Activated T-helper 1 cell treated with anti-CD3 and anti-CD28 coated beads, Interleukin-2, amount 50 U/mL, for 16 hours (primary cell): ENCODE measurements at places on chromosomes 6 and 20.

DNA sequence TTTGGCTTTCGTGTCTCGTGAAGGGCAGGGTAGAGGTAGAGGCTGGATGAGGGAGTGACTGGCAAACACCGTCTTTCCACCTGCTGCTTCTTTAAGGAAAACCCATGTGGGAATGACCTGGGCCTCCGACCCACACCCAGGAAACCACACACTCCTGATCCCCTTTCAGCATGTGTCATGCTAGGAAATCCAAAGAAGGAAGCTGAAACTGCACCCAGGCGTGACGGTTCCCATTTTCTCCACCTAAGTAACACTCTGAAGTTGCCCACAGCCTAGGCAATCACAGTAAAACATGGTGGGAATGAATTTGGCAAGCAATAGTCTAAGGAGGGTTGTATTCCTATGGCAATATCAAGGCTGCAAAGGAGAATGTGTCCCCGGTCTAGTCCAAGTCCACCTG is 538.4 kb upstream of the NOX3 start:
- DNase-seq, result no peak

- DNase-seq, result no peak
These were observed 39.1 kb upstream of the ME1 start for GRCh38 chr6:83470001-83470400.

- DNase-seq, result no peak
These were observed 302.8 kb downstream of the THBS2 start for GRCh38 chr6:168950858-168951214.

DNA sequence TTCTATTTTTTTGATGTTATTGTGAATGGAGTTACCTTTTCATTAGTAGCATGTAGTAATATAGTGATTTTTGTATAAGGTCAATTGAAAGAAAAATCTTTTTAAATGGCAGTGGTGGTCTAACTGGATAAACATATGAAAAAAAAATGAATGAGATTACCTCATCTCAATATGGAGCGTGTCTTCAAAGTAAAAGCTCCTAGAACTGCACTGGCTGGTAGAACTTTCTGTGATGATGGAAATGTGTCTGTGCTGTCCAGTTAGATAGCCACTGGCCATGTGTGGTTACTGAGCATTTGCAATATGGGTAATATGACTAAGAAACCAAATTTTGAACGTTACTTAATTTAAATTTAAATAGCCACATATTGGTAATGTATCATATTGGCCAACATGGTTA is 44.1 kb downstream of the MRAP2 start:
- no peak for DNase-seq

GRCh38 chr20:15923030-15923776 is 650.0 kb downstream of the KIF16B start:
- DNase-seq, result no peak

DNA sequence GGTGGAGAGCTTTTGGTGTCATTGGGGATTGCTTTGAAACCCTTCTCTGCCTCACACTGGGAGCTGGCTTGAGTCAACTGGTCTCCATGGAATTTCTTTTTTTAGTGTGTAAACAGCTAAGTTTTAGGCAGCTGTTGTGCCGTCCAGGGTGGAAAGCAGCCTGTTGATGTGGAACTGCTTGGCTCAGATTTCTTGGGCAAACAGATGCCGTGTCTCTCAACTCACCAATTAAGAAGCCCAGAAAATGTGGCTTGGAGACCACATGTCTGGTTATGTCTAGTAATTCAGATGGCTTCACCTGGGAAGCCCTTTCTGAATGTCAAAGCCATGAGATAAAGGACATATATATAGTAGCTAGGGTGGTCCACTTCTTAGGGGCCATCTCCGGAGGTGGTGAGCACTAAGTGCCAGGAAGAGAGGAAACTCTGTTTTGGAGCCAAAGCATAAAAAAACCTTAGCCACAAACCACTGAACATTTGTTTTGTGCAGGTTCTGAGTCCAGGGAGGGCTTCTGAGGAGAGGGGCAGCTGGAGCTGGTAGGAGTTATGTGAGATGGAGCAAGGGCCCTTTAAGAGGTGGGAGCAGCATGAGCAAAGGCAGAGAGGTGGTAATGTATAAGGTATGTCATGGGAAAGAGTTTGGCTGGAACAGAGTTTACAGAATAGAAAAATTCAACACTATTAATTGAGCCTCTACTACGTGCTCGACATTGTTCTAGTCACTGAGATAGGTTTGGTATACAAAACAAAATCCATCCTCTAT is 31.2 kb downstream of the SRSF3 start:
- DNase-seq, result no peak

GRCh38 chr20:1644101-1644962 is 13.2 kb downstream of the SIRPG start:
- DNase-seq, result no peak

DNA sequence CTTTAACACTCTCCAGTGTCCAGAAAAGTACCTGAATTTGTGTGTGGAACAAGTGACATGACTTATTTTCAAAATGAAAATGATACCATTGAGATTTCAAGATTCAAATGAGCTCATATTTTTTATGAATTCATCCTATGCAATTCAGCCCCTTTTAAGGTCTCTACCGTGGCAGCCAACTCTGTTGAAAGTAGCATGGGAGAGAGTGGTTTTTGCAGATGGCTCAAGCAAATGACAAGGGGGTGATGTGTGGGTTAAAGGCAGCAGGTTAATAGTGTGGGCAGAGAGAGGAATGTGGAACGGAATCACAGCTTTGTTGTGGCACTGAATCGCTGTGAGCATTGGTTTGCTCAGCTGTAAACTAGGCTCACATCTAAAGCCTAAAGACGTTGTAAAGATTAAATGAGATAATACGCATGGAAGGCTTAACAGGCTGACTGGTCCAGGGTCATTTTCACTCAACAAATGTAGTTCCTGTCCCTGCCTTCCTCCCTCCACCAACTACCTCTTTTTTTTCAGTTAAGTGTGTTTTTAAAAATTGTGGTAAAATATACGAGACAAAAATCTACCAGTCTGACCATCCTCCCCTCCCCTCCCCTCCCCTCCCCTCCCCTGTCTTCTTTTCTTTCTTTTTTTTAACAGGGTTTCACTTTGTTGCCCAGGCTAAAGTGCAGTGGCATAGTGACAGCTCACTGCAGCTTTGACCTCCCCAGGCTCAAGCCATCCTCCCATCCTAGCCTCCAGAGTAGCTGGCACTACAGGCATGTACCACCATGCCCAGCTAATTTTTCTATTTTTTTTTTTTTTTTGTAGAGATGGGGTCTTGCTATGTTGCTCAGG is 114.7 kb upstream of the ZNF217 start:
- DNase-seq, result no peak

- no peak for DNase-seq
These were observed 378.7 kb upstream of the ADGRB3 start for GRCh38 chr6:68256391-68256790.

GRCh38 chr6:89682991-89683390 is 44.4 kb upstream of the LYRM2 start:
- no peak for DNase-seq

DNA sequence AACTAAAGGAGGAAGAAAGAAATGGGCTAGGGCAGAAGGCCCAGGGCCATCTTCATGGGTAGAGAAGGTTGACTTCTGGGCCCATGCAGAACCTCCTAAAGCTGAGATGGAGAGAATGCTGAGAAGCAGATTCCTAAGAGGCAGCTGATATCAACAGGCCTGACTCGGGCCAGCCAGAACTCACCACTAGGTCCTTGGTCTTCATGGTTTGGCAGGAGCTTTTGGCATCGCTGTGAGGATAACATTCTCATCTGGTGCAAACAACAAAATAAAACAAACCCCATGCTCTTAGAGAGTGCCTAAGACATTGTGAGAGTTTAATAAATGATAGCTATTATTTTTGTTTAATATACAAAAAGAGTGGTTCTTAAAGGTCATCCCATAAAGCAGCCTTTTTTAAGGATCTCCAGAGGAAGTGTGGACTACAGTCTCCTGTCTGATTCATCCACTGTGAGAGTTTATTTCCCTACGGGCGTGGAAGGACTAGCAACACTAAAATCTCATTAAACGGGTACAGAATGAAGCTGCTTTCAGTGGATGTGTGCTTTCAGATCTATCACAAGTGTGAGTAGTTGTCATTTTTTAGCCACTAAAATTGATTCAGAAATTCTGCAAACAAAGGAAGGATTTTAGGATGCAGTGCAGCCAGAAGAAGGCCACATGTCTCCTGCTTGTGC is 160.0 kb downstream of the PLCB4 start:
- DNase-seq, result no peak

DNA sequence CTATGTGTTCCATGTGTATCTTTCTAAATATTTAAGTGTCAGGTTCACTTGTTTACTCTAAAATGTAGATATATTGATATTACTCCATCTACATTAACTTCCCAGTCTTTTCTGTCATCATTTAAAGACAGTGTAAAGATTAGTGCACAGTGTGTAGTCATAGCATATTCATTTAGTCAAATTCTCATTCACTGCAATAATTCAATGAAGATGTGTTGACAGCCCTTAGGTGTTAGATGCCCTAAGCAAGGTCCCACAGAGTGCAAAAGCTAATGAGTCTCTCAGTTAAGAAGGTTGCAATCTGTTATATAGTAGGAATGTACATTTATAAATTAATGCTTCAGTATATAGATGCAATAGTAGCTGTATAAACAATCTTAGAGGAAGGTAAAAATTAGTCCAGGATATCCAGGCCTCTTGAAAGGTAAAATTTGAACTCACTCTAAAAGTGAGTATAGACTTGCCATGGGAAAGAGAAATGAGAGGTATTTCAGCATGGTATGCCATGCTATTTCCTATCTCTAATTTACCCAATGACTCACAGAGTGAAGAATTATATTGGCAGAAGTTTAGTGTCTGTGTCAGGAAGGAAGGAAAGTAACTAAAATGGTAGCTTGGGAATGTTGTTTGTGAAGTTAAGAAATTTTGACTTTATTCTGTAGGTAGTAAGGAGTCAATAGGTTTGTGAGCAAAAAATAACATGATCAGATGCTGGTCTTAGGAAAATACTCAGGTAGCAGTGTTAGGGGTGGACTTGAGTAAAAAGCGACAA is 969.9 kb upstream of the CITED2 start:
- DNase-seq, result no peak

DNA sequence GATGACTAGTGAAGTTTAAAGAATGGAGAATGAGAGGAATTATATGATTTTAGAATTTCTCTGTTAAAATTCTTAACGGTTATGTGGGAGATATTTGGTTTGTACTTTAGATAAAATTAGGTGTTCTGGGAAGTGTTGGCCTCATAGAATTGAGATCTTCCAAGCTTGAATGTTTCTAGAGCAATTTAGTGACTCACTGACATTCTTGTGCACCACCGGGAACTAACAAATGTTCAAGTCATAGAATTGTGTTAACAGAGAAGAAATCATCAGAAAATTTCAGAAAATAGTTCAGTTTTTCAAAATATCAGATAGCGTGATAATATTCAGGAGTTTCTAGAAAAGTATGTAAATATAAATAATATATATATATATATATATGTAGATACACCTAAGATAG is 67.9 kb upstream of the BMP5 start:
- DNase-seq, result no peak

GRCh38 chr20:35991142-35991771 is 22.9 kb downstream of the CNBD2 start:
- DNase-seq, result no peak

DNA sequence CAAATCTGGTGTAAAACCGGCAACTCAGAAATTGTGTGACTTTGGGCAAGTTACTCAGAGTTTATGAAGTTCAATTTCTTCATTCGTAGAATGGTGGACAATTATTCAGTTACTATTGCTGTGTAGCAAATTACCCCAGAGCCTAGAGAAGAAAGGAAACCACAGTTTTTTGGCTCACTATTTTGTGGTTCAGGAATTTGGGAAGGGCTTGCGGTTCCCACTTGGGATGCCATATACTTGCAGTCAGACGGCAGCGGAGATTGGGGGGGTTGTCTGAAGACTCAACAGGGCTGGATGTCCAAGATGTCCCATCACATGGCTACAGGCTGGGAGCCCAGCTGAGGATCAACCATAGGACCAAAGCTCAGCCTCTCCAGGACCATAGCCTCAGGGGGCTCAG is 108.1 kb downstream of the PCSK2 start:
- DNase-seq, result no peak

- DNase-seq, result no peak
These were observed 31.3 kb downstream of the TRMT6 start for GRCh38 chr20:5918856-5919625.

DNA sequence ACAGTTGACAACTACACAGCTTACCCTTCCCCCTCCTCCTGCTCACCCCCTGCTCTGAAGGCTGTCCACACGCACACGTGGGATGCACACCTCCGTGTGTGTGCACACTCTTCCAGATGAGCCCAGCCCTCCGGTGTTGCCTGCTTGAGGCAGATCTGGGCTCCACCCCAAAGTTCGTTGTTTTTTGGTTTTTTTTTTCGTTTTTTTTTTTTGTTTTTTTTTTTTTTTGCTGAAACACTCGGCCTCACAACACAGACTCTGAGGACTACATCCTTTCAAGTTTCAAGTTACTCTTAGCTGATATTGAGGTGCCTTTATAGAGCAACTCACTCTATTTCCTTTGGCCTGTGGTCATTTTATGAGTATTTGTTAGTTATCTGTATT is 88.2 kb downstream of the RREB1 start:
- no peak for DNase-seq

DNA sequence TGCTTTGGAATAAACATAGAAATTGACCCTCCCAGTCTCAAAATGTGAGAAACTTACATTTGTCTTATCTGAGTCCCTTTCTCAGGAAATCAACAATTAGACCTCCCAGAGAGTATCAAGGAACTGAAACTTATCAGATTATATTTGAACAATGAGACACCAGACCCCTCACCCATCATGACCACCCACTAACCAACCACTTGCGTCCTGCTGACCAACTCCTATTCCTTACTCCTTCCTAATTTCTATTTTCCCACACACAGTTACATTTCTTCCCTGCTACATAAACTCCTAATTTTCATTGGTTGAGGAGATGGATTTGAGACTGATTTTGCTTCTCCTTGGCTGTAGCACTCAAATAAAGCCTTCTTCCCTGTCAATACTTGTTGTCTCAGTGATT is 97.9 kb downstream of the TPBG start:
- DNase-seq, result no peak

DNA sequence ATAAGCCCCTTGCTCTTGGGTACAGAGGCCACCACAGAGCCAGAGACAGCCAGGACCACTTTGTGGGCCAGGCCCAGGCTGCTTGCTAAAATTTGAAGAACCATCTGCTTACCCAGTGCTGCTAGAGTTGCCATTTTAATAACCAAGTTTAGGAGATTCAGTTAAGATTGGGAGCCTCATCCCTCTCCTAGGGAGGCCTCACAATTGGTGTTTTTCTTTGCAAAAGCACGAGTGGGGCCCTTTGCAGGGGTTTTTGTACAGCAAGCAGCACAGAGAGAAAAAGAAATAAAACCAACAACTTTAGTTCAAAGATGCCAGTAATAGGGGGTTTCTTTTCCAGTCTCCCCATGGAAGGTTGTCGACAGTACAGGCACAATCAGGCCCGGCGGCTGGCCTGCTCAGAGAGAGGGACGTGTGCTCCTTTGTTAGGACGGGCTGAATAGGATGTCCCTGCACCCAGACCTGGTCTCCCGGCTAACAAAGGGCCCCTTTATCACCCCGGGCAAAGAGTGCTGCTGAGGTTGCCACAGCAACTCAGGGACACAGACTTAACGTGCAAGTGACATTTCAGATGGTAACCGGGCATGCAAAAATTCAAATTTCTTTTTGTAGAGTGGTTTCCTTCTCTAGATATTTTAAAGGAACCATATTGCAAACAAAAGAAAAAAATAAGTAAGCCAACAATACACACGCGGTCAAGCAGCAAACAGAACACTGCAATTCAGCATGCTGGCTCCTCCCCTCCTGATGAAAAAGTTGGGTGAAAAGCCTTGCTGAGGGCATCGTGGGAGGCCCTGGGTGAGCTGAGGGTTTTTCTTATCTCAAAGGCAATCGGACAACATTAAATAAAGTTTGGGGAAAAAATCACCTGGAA is 10.5 kb upstream of the TOX2 start:
- DNase-seq, result no peak

- no peak for DNase-seq
These were observed 140.1 kb downstream of the NRN1 start for GRCh38 chr6:5866547-5867051.
